Melanocyte of skin (primary cell): ENCODE measurements at places on chromosomes 13 and 19. TPM values are rescaled to one million over a fixed set of nuclear protein-coding genes. Genes with fewer than 3 reads are reported as not detected.

The KBTBD7 gene
- 8.0 and 10.0 TPM in 2 replicates for total RNA-seq

The TEX26 gene
- total RNA-seq: not detected in 2 replicates

The SMIM17 gene
- not detected in 2 replicates for total RNA-seq

The ZNF575 gene
- 0.34 and 0.36 TPM in 2 replicates for total RNA-seq

The DACT3 gene
- 0.15 and 0.33 TPM in 2 replicates for total RNA-seq
